Hematopoietic multipotent progenitor cell treated with erythropoietin and hydrocortisone succinate and interleukin-3 and kit ligand, for 4 days (in vitro differentiated cells): ENCODE measurements at places on chromosomes 16 and 17.

DNA sequence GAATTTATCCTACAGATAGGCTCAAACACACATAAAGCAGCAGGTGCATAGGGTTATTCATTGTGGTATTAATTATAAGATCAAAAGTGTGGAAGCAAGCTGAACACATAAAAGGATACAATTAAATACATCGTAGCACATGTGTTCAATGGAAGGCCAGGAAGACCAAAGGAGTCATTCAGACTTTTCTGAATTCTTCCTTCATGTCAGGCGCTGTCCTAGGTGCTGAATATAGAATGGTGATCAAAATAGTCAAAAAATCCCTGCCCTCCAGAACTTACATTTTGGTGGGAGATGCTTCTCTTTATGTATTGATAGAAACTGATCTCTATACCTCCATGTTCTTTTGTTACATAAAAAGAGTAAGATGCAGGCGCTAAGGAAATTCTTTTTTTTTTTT lies 439.0 kb upstream of the ASIC2 start:
- peak; percentile 62 for DNase-seq

- DNase-seq = no peak
These were observed 1.8 kb downstream of the IL27 start for GRCh38 chr16:28504707-28505404.

- peak; percentile 57 for DNase-seq
These were observed 1.7 kb upstream of the LASP1 start for GRCh38 chr17:38867968-38868816.

DNA sequence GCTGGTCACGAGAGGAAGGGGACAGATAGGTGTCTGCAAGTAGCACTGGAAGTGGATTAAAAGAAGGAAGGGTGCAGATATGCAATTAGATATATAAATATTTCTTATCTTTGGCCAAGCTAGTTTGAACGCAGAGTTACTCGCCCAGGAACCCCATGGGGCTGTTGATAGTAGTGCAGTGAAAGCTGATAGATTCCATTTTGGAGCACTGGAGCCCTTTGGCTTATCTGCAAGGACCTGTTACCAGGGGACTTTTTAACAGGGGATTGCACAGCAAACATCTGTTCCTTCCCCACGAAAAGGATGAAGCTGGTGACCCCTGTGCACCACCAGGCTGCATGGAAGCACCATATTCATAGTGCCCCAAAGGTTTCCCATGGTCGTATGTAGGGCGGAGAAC lies 218.7 kb downstream of the SHISA9 start:
- DNase-seq = no peak

DNA sequence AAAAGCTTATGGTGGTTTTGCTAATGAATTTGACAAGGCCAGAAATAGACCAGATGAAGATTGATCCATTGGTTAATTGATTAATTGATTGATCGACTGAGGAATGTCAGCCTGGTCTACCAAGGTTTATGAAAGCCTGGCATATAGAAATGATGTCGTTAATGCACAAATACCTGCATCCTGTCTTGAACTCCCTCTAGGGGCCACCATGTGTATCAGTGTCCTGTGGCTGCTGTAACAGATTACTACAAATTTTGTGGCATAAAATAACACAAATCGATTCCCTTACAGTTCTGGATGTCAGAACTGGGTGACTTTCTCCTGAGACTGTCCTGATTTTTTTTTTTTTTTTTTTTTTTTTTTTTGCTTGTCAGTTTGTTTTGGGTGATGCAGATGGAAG lies 553.2 kb downstream of the MAF start:
- DNase-seq = peak; percentile 65

GRCh38 chr16:67673712-67674580 lies 7.3 kb downstream of the C16orf86 start:
- peak; percentile 76 for DNase-seq

GRCh38 chr17:17552351-17553216 lies 38.9 kb downstream of the PEMT start:
- DNase-seq = no peak

GRCh38 chr17:17156511-17156910 lies 49.6 kb downstream of the PLD6 start:
- no peak for DNase-seq
